Right atrium auricular region (tissue), 2 donors: ENCODE measurements at places on chromosomes 5 and 9. TPM values are rescaled to one million over a fixed set of nuclear protein-coding genes. Genes with fewer than 3 reads are reported as not detected.

- DNase-seq: no peak
- peaks cover 44% of the 10 kb centered on the region for H3K36me3 ChIP-seq
- H3K27me3 ChIP-seq: no peaks in the 10 kb centered on the region
- peaks cover 62% of the 10 kb centered on the region for H3K4me1 ChIP-seq
Observed at GRCh38 chr5:141525653-141526052, 36.8 kb downstream of the PCDHGC5 start.

The VAV2 gene
- total RNA-seq: 6.0 TPM

The TRIO gene
- 51.6 TPM for total RNA-seq

- no peak for DNase-seq
- H3K4me1 ChIP-seq: peaks cover 60% of the 10 kb centered on the region
- peaks cover 9% of the 10 kb centered on the region for H3K36me3 ChIP-seq
- H3K4me3 ChIP-seq: no peak overlapping the region
Observed at GRCh38 chr5:175685701-175686350, 28.0 kb downstream of the HRH2 start.

DNA sequence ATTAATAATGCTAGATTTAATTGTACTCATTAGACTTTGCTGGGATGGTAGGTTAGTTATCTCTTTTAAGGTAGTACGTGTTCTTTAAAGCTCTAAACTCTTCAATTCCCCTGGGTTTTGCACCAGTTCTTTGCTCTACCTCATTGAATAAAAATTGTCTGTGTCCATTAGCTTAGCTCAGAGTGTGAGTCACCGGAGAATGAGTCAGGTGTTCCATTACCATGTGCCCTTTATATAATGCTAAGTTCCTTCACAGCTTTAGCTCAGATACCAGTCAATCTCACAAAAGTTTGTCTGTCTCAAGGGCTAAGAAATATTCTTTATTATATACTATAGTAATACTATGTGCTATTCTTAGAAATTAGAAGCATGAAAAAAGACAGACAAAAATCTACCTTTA, 339.4 kb downstream of the PRELID2 start:
- H3K36me3 ChIP-seq: no peaks in the 10 kb centered on the region
- no peaks in the 10 kb centered on the region for H3K27me3 ChIP-seq
- H3K4me1 ChIP-seq: no peaks in the 10 kb centered on the region
- DNase-seq: no peak
- H3K27ac ChIP-seq: no peak overlapping the region
- no peak overlapping the region for H3K4me3 ChIP-seq

The SLC27A6 gene
- 50.6 TPM for total RNA-seq

DNA sequence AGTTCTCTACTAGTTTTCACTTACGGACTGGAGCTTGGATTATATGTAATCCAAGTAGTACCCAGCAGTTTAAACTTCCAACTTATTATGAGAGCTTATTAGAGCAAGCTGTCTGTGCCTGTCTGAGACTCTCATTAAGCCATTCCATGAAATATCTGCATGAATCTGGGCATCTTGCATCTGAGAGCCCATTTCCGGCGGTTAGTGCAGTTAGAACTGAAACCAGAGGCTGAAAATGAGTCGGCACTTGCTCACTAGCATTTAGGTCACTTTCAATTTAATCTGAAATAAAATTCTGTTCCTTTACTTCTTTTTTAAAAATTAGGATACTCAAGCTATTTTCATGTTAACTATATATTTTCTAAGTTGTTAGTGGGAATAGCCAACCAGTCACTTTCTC, 102.2 kb downstream of the MEGF10 start:
- no peak overlapping the region for H3K27ac ChIP-seq
- H3K4me1 ChIP-seq: no peaks in the 10 kb centered on the region
- H3K4me3 ChIP-seq: no peak overlapping the region
- no peaks in the 10 kb centered on the region for H3K27me3 ChIP-seq
- no peak for DNase-seq

DNA sequence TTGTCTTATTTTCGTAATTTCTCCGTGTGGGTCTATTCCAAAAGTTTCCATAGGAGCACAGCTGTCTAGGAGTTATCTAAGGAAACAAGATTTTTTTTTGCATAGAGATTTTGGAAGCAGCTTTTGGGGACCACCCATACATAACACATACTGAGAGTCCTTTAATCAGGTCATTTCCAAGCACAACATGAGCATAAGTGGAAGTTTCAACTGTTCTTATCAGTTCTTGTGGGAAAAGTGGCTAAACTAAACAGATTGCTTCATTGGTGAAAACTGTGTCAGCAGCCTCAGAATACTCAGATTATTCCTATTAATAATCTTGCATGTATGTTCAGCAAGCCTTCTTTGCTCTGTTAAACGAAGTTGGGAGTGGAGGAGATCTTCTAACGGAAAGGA, 153.6 kb upstream of the TYRP1 start:
- H3K4me1 ChIP-seq: no peaks in the 10 kb centered on the region
- H3K36me3 ChIP-seq: no peaks in the 10 kb centered on the region
- no peaks in the 10 kb centered on the region for H3K27me3 ChIP-seq
- H3K27ac ChIP-seq: no peak overlapping the region
- H3K4me3 ChIP-seq: peak overlapping the region; percentile 29

DNA sequence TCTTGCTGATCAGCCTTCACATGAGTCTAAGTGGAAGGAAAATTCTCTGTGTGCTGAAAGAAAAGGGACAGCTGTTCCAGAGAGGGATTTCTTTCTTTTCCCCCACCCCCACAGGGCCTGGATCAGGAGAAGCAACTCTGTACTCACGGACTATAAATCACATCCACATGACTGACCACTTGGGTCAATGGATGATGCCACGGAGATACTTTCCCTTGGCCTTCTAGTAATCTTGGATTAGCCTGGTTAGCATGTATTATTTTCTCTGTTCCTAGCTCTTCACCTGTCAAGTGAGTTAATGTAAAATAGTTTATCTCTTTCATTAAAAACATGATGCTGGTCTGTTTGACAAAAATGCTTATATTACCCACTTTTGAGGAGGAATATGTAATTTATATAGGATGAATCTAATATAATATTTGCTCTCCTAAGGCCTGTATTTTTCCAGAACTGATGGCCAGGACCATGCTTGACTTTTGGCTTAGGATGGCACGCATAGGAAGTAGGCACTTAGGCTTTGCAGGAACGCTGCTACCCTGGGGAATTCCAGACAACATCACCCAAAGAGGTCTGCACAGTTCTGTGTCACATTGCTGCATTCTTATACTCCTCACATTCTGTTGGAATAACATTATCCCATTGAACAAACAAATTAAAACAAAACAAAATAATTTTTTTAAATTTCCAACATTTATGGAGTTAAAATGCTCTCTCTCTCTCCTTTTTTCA, 892.1 kb downstream of the TLE1 start:
- no peak for DNase-seq
- no peaks in the 10 kb centered on the region for H3K27me3 ChIP-seq
- H3K4me3 ChIP-seq: no peak overlapping the region
- H3K36me3 ChIP-seq: no peaks in the 10 kb centered on the region
- H3K27ac ChIP-seq: no peak overlapping the region

GRCh38 chr5:5344051-5344571, 78.4 kb upstream of the ICE1 start:
- DNase-seq: no peak
- H3K27ac ChIP-seq: no peak overlapping the region
- H3K36me3 ChIP-seq: no peaks in the 10 kb centered on the region
- H3K27me3 ChIP-seq: no peaks in the 10 kb centered on the region

- H3K27ac ChIP-seq: no peak overlapping the region
- H3K36me3 ChIP-seq: no peaks in the 10 kb centered on the region
- no peak for DNase-seq
Observed at GRCh38 chr5:153964880-153965645, 73.6 kb downstream of the FAM114A2 start.

The ST8SIA4 gene
- total RNA-seq: 1.9 TPM

- H3K4me3 ChIP-seq: no peak overlapping the region
- no peaks in the 10 kb centered on the region for H3K27me3 ChIP-seq
- H3K27ac ChIP-seq: no peak overlapping the region
- DNase-seq: no peak
Observed at GRCh38 chr5:166823360-166823759, 1468.1 kb upstream of the WWC1 start.

The OR1Q1 gene
- not detected for total RNA-seq

The TUSC1 gene
- 15.4 TPM for total RNA-seq

GRCh38 chr9:130954317-130954716, 15.3 kb upstream of the FIBCD1 start:
- DNase-seq: no peak
- H3K27me3 ChIP-seq: no peaks in the 10 kb centered on the region
- no peak overlapping the region for H3K27ac ChIP-seq
- H3K36me3 ChIP-seq: no peaks in the 10 kb centered on the region
- no peaks in the 10 kb centered on the region for H3K4me1 ChIP-seq
- no peak overlapping the region for H3K4me3 ChIP-seq

DNA sequence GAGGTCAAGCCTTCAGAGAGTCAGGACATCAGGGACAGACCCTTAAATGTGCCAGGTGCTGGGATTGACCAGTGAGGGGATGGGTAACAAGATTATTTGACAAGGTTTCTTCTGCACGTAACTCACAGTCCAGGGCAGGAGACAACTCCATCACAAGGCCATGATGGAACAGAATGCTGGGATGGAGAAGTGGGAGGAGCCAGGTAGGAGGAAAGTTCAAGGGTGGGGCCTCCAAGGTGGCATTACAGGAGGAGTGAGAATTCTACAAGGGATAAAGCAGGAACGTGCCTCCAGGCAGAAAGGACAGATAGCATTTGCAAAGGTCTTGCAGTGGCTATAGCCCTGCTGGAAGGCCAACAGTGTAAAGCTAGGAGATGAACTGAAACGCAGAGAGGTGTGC, 102.2 kb downstream of the FGF18 start:
- H3K27ac ChIP-seq: no peak overlapping the region
- no peaks in the 10 kb centered on the region for H3K27me3 ChIP-seq
- no peaks in the 10 kb centered on the region for H3K36me3 ChIP-seq
- DNase-seq: no peak
- no peak overlapping the region for H3K4me3 ChIP-seq
- peaks cover 32% of the 10 kb centered on the region for H3K4me1 ChIP-seq

DNA sequence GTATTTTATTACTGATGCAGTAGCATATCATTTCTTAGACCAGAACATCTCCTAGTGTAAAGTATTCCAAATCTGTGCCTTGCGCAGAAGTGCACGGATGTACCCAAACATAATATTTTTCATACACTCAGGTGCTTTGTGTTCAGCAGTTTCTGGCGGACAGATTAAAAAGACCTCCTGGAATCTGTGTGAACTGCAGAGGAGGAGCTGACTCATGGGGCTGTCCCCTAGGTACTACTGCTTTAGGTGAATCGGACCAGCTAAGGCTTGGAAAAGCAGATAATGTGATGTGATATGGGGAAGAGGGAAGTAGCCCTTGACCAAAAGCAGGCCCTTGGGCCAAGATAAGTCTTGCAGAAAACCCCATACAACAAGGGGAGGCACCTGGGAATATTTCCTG, 310.1 kb downstream of the PLK2 start:
- no peaks in the 10 kb centered on the region for H3K36me3 ChIP-seq
- no peaks in the 10 kb centered on the region for H3K4me1 ChIP-seq
- H3K27ac ChIP-seq: no peak overlapping the region
- no peak overlapping the region for H3K4me3 ChIP-seq
- no peaks in the 10 kb centered on the region for H3K27me3 ChIP-seq

The TRAF1 gene
- 2.0 TPM for total RNA-seq

DNA sequence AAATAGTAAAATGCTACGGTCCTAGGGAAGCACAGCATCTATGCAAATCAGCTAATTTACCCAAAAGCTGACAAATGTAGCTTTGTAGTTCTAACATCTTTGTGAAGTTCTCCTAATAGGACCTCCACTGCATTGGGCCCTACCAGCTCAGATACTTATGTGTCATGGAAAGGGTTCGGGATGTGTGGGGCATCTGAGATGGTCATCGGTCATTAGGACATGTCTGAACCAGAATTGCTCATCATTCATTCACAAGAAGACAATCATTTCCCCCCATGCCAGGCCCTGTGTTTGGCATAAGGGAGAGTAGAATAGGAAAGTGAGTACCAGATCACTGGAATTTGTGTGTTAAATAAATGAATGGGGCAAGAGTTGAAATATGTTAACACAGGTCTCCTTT, 35.7 kb downstream of the PWWP2A start:
- no peak overlapping the region for H3K4me3 ChIP-seq
- peaks cover 3% of the 10 kb centered on the region for H3K36me3 ChIP-seq
- H3K4me1 ChIP-seq: no peaks in the 10 kb centered on the region
- DNase-seq: no peak

GRCh38 chr5:1438871-1439270, 6.4 kb downstream of the SLC6A3 start:
- no peaks in the 10 kb centered on the region for H3K36me3 ChIP-seq
- H3K27ac ChIP-seq: no peak overlapping the region
- DNase-seq: no peak

- no peaks in the 10 kb centered on the region for H3K4me1 ChIP-seq
- no peak overlapping the region for H3K4me3 ChIP-seq
- no peak overlapping the region for H3K27ac ChIP-seq
- H3K36me3 ChIP-seq: no peaks in the 10 kb centered on the region
- no peaks in the 10 kb centered on the region for H3K27me3 ChIP-seq
Observed at GRCh38 chr5:1840071-1840547, 38.9 kb downstream of the NDUFS6 start.

DNA sequence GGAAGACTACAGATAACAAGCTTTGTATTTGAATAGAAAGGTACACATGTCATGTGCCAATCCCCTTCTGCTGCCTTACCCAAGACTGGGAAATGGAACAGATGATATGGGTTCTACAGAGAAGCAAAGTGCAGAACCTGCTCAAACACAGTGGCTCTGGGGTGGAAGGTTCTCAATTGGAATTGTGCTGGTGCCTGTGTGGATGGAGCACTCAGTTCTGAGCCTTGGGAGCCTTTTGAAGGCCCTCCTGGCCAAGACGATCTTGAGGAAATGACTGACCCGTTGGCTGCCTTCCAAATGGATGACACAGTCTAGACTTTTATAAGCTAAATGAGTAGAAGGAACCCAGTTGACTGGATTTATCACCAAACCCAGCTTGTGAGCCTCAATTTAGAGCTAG, 4.2 kb upstream of the PRSS3 start:
- no peaks in the 10 kb centered on the region for H3K4me1 ChIP-seq
- H3K27ac ChIP-seq: no peak overlapping the region

- H3K4me3 ChIP-seq: no peak overlapping the region
- no peak for DNase-seq
- H3K27me3 ChIP-seq: no peaks in the 10 kb centered on the region
- H3K4me1 ChIP-seq: no peaks in the 10 kb centered on the region
Observed at GRCh38 chr9:118418887-118419565, 714.8 kb downstream of the TLR4 start.

DNA sequence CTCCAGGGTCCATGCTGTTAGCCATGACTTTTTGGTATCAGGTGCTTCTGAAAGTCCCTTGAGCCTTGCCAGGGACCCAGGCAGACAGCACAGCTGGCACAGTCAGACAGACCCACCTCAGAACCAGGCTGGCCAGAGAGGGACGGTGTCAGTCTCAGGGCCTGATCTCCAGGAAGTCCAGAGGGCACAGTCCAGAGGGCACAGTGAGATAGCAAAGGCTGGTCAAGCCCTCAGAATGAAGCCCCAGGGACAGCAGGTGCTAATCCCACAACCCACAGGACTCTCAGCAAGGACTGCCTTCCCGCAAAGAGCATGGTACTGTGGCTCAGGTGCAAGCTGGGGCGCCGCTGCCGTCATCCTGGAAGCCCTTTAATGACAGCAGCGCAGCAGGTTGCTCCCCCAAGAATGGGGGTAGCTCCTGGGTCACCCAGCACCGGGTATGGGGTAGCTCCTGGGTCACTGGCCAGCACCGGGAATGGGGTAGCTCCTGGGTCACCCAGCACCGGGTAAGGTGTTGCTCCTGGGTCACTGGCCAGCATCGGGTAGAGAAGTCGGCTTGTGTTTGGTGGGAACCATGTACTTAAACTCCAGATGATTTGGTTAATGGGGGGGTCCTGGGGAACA, 105.6 kb upstream of the PHYKPL start:
- H3K4me3 ChIP-seq: no peak overlapping the region
- H3K27me3 ChIP-seq: no peaks in the 10 kb centered on the region
- no peak overlapping the region for H3K27ac ChIP-seq
- no peaks in the 10 kb centered on the region for H3K36me3 ChIP-seq
- no peak for DNase-seq
- H3K4me1 ChIP-seq: no peaks in the 10 kb centered on the region
